Suppressor macrophage (primary cell): ENCODE measurements at places on chromosomes 2 and 18.

DNA sequence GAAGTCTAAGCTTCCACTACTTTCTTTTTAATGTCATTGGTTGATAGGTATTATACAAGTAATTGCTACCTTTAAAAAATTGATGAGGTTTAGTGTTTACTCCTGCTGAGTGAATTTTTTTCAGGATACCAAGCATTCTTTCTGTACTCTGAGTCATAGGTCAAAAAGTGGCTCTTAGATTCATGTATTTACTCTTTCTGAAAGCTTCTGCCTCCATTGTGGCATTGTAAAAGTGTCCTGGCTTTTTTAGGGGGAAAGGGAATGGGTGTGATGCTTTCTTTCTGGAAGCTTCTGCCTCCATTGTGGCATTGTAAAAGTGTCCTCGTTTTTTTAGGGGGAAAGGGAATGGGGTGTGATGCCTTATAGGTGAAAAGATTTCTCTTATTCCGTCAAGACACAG lies 286.5 kb downstream of the LPIN1 start:
- DNase-seq, result no peak

GRCh38 chr18:76923485-76924085 lies 101.2 kb downstream of the ZNF236 start:
- no peak for DNase-seq

GRCh38 chr2:156837635-156838370 lies 401.6 kb downstream of the GPD2 start:
- no peak for DNase-seq

DNA sequence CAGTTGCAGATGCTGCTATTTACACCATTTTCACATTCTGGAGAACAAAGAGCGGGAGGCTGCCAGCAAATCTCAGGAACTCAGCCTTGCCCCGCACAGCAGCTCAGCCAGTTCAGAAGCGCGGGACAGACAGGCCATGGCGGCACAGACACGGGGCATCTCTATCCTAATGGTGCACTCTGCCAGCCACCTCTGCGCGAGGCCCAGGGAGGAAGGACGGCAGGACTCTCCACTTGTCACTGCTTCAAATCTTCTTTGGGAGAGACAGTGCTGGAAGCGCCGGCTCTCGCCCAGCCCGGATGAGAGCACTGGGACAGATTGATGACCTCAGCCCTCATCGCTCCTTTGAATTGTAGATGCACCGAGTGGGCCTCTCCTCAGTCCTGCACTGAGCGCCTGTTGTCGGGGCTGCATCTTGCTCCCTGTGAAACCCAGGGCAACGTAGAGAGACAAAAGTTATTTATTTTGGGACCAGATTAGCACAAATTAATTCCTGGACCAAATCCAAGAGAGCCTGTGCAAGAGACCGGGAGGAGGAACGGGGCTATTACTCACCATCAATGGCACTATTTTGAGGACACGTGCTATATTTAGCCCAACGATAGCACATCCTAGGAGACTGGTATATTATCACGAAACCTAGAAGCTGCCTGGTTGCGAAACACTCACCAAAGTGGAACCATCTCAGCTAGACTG lies 211.4 kb upstream of the SMIM21 start:
- DNase-seq, result no peak

GRCh38 chr2:223477318-223477717 lies 124.8 kb downstream of the SCG2 start:
- no peak for DNase-seq

- DNase-seq, result no peak
These were observed 499.8 kb downstream of the PID1 start for GRCh38 chr2:228771315-228771714.

DNA sequence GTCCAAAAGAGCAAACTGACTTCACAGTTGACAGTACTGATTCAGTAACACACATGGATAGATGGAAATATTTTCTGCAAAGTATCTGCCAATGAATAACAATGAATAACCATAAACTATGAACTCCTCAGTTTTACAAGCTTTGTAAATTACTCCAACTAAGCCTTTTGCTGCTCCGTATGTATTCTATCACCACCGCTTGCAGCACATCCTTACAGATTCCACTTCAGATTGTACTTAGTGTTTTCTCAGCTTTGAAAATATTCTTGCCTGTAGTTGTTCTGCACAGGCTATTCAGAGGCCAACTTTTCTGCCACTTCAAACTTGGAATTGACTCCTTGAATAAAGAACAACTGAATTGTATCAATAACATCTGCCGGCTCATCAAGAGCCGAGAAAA lies 36.2 kb downstream of the TLK1 start:
- no peak for DNase-seq

- no peak for DNase-seq
These were observed 37.8 kb upstream of the ST8SIA5 start for GRCh38 chr18:46794607-46795006.

DNA sequence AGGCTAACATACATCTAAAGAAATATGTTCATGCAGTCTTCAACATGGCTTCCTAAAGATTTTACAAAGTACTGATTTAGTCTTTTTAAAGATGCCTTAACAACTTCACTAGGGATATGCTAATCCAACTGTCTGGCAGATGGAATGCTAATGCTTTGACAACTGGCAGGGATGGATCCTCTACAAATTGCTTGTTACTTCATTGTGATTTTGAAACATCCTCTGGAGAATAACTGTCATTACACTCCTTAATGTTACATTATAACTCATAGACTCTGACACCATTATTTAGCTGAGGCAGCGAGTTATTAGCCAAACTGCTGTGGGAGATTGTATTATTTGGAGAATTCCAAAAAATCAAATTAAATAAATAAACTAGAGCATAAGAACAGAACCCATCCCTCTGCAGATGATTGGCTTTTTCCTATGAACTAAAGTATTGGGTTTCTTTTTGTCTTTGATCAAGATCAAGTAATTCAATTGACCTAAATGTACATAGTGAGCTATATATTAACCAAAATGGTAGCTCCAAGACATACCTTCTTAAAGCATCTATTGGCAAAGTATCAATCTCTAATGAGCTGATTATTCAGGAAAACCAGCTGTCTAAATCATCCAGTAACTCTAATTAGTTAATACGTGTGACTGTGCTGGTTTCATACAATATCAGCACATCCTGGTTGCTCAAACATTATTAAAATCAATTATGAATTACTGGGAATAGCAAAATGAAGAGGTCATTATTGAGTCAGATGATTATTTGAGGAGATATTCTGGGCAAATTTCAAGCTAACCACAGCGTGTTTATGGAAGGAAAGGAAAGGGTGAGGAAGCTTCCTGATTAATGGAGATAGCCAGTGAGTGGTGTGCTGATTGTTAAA lies 321.3 kb upstream of the TFPI start:
- no peak for DNase-seq

DNA sequence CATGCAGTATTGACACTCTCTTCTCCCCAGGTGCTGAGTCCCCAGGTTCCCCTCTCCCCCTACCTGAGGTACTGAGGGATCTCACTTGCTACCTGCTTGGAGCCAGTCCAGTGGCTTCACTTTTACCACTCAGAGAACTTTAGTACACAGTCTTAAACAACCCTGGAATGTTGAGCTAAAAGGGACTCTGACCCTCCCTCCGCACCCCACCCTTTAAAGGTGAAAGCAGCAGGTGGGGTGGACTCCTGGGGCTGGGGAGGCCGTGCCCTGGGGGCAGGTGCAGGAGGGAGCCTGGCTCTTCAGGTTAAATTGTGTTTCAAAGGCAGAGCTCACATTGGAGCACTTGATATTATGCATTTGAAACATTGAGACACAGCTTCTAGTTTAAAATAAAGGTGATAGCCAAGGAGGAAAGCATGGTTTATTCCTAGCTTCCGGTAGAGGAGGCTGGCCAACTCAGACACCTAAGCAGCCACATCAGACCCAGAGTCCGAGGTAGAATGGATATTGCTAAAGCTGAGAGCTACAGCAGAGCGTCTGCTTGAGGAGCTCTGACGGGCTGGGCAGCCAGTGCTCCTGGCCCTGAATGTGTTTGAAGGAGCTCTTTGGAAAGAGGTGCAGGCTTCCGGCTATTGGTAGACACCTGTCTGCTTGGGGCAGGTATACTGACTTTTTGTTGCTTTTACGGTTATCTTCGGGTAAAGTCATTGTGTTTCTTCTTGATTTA lies 196.4 kb downstream of the AGAP1 start:
- DNase-seq, result no peak

DNA sequence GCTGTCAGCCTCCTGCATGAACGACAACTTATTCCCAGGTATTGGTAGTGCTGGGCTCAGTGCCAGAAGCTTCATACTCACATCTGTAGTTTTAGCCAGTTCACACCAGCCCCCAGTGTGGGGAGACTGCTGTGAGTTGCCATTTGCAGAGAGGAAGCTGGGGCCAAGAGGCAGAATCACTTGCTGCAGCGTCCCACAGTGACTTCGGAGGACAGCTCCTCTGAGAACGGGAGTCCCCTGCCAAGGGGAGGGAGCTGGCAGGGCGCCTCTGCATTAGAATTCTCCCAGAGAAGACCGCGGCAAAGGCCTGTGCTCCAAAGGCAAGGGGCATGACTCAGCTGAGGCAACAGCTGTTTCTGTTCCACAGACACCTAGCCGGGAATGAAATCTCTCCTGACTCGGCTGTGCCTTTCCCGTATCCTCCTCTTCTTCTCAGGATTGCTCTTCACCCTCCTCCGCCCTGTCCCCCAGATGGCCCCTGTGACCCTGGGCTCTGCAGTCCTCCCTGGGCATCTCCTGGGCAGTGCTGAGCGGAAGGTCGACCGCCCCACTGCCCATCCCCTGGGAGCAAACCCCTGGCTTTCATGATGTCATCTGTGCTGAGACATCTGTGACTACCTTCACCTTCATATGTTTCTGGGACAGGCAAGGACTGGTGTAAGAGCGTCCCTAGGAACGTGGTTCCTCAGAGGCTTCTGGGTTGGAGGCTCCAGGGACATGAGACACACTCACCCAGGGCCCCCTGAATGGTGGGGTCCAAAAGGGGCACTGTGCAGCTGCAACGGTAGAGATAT lies 18.0 kb downstream of the MAL start:
- no peak for DNase-seq

GRCh38 chr2:1947316-1947715 lies 203.0 kb upstream of the PXDN start:
- DNase-seq, result no peak

GRCh38 chr2:158269143-158269542 lies 167.5 kb downstream of the UPP2 start:
- DNase-seq, result no peak

- no peak for DNase-seq
These were observed 52.1 kb downstream of the SLC4A3 start for GRCh38 chr2:219679571-219679970.

DNA sequence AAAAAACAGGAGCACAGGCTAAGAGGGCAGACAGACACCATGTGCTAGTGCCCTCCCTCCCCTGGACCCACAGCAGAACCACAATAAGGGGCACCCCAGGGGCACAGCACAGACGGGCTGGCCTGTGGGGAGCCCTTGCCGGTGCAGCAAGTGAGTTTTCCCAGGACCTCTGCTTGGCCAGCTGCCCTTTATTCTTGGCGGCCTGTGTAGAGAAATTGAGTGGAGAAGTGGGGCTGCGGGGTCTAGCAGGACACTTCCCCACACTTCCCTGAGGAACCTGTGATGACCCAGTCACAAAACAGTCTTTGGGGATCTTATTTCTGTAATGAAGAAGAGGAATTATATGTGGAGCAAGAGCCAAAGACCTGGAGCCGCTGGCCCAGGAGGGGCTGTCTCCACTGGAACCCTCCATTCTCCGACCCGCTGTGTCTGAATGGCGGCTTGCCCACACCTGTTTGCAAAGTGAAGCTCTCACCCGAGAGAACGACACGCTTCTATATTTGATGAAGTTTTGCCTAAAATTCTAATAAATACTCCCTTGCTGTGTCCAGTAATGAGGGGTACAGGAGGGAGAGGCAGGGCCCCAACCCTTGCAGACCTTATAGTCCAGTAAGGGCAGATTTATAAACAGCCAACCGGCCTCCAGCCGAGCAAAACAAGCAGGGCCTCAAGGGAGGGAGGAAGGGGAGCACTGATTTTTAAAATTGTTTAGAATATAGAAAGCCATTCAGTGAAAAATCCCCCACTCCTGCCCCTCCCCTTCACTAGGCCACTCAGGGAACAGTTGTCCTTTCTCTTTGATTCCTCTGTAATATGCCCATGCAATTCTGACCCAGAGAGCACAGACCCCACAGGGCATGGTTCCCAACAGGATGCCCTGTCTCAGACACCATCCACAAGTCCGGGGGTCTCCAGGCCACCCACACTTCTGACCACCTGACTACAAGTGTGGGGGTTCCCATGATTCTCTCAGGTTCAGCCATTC lies 44.7 kb upstream of the SNED1 start:
- DNase-seq, result no peak

DNA sequence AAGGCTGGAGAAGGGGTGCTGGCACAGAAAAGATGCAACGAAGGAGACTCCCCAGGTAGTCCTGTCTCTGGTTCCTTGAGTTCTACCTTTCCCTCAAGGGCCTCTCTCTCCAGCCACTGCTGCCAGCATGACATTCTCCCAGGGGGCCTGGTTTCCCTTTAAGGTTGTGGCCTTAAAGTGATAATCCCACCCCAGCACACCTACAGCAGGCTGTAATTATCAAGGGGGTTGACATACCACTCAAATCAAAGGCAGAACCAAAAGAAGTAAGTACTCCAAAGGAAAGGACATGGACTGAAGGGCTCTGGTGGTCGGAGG lies 127.4 kb upstream of the MSH6 start:
- no peak for DNase-seq

GRCh38 chr2:43846140-43846793 lies 7.5 kb downstream of the ABCG8 start:
- no peak for DNase-seq

GRCh38 chr2:104794441-104794840 lies 59.5 kb upstream of the POU3F3 start:
- DNase-seq, result no peak

DNA sequence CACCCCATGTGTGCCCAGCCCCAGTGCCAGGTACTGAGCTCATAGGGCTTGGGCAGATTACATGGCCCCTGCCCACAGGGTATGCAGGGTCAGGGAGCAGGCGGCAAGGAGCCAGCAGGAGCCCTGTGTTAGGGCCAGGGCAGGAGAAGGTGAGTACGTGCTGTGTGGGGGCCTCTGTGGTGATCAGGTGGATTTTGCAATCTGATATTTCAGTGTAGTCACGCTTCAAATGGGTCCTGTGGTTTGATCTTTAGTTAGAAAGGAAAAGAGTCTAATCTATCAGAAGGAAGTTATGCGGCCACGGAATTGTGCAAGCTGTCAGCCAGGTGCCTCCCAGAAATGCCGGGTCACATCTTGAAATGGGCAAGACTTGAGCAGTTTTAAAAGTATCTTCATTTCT lies 13.9 kb downstream of the UBE2F start:
- no peak for DNase-seq

DNA sequence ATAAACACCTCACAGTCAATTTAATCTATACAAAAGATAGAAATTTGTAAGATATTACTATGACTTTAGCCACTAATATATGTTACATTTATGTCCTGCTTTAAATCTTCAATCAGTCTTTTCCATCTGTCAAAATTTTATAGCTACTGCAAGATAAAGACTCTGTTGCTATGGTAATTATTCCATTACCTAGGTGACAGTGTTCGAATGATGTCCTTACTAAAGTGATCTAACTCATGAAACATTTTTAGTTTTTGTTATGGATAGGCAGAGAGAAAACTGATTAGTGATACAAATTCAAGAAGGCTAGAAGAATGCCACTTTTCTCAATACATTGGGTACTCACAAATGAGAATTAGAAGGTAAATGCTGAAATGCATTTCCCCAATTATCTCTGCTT lies 359.9 kb upstream of the FSHR start:
- DNase-seq, result no peak
